Activated naive CD4-positive, alpha-beta T cell treated with anti-CD3 and anti-CD28 coated beads, Interleukin-2, amount 10 ng/mL, durations not matched to agents 7 days and 5 days (primary cell): ENCODE measurements at places on chromosomes 6 and 20.

DNA sequence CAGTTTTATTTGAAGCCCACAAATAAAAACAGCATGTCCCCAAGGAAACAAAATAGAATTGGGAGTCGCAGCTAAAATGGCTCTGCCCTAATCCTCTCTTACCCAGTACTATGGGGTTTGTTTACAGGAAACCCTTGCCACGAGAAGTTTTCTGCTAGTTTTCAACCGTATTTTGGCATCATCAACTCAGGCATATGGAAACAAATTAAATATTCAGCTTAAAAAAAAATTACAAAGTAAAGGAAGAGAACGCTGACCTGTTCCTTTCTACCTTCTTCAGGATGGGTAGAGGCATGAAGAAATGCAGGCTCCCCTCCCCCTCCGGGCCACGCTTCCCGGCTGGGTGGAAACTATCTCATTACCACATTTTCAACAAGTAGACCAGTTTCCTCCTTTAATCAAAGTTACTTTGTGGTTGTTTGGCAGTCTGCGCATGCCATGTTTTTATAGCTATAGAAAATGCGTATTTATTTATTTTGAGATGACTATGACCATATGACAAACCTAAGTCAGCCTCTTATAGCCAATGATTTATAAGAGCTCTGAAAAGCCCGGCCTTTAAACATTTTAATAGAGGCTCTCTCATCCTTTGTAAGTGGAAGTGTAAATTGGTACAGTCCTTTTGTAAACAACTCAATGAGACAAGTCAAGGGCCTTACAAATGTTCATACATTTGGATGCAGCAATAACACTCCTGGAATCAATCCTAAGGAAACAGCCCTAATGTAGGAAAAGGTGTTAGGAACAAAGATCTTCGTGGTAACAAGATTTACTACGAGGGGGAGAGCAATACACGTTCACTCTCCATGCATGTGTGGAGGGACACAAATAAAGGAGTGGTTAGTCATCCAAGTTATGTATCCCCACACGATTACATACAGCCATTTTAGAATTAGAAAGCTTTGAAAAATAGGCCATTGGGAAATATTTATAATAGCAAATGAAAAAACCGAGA is 16.1 kb upstream of the ZNF217 start:
- peak; percentile 90 for DNase-seq

DNA sequence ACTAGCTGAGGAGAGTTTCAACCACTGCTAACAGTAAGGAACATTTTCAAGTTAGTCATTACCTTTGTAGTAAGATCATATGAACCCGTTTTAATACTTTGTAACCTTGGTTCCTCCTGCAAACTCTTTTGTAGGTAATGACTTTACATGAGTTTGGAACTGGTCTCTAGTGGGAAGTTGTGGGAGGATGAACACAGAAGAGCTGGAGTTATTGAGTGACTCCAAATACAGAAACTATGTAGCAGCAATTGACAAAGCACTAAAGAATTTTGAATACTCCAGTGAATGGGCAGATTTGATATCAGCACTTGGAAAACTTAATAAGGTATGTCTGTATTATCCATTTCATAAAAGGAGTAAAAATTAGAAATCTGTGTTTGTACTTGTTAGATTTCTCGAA is 29.3 kb downstream of the DOP1A start:
- no peak for DNase-seq

GRCh38 chr20:50320901-50321796 is 130.5 kb downstream of the CEBPB start:
- no peak for DNase-seq

DNA sequence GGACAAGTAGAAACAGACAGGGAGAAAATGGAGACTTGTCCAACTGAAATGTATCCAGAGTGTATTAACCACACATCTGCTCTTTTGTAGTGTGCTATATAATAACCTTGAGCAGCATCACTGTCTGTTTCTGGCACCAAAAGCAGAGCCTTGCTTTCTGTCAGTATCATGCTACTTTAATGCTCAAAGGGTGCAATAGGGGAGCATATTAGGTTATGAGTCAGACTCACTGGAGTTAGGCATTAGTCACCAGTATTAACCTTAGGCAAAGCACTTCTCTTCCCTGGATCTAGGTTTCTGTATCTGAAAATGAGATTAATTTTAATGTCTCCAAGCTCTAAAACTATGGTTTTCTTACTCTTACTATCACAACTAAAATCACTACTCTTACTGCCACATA is 280.1 kb downstream of the TFAP2B start:
- DNase-seq: no peak

- DNase-seq: no peak
Observed at GRCh38 chr6:138543657-138544056, 44.4 kb upstream of the NHSL1 start.

- no peak for DNase-seq
Observed at GRCh38 chr20:48295445-48295903, 510.2 kb upstream of the SULF2 start.

DNA sequence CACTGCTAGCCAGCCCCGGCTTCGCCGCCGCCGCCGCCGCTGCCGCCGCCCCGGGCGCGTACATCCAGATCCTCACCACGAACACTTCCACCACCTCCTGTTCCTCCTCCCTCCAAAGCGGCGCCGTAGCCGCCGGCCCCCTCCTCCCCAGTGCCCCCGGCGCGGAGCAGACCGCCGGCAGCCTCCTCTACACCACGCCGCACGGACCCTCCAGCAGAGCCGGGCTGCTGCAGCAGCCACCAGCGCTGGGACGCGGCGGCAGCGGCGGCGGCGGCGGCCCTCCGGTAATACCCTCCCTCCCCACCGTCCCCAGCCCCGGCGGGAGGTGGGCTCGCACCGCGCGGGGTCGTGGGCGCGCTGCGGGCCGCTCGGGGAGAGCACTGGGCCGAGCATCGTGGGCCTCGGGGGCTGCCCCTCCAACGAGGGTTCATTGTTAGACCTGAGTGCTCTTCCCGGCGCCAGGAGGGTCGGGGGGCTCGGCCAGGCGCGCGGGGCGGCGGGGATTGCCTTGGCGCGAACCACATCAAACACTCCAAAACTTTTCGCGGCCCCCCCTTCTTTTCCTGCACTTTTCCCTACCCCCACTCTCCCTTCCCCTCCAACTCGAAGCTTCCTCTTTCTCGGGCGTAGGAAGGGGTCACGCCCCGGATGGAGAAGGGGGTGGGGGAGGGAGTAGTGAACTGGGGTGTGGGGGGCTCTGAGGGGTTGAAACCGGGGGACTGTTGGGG is 827 bp downstream of the E2F3 start:
- peak; percentile 59 for DNase-seq

- no peak for DNase-seq
Observed at GRCh38 chr6:11771473-11772048, 7.0 kb downstream of the ADTRP start.

- peak; percentile 71 for DNase-seq
Observed at GRCh38 chr20:44738813-44739477, 6.7 kb upstream of the KCNK15 start.

- DNase-seq: peak; percentile 71
Observed at GRCh38 chr6:135880066-135880972, 28.8 kb downstream of the PDE7B start.

GRCh38 chr6:14610141-14610540 is 492.6 kb downstream of the CD83 start:
- DNase-seq: no peak

- DNase-seq: no peak
Observed at GRCh38 chr20:24503352-24503931, 34.0 kb downstream of the SYNDIG1 start.

- DNase-seq: no peak
Observed at GRCh38 chr6:71250099-71250602, 38.5 kb upstream of the OGFRL1 start.

GRCh38 chr6:169266746-169267591 is 13.3 kb upstream of the THBS2 start:
- no peak for DNase-seq

DNA sequence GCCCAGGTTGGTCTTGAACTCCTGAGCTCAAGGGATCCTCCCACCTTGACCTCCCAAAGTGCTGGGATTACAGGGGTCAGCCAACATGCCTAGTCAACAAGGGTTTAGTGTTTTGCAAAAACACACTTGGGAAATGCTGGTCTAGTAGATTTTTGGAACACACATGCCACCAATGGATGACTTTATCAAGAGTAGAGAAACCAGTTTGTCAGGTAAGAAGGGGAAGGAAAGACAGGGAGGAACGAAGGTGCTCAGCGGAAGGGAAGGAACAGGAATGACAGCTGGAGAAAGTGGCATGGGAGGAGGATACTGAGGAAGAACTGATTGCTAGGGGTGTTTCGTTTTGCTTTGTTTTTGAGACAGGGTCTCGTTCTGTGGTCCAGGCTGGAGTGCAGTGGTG is 15.6 kb upstream of the SEC63 start:
- no peak for DNase-seq
